ENCODE measurements at places on chromosomes 5 and 9. TPM values are rescaled to one million over a fixed set of nuclear protein-coding genes. Genes with fewer than 3 reads are reported as not detected.

DNA sequence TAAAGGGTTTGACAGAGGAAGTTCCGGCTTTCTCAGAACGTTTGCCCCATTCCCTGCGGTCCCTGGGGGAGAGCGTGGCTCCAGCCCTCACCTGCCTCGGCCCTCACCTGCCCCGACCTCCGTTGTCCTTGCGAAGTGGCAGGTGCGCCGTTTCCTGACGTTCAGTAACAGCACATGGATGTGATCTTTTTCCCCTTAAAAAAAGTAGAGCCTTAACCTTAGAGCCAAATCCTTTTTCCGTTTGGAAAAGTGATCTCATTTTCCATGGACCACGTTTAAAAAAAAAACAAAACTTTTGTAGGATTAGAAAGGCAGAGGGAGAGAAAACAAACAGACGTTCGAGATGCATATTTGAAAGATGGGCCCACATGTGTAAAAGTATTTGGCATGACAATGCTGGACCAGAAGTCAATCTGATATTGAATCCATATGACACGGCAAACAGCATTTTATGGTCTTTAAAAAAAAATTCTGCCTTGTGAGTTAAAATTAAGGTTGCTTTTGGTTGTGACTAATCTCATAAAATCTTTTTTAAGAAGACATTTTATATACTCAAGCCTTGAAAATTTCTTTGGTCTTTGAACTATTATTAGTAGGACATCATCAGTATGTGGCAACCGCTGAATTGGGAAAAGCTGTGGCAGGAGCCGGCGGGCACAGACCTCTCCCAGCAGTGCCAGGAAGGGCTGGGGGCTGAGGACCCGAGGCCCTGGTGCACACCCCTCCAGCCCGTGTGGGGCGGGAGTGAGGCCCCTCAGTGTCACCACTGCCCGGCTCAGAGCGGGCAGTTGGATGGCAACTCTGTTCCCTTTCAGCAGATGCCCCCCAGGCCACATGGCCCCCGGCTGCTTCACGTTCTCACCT is 42.5 kb upstream of the EXOC3 start:
- no peak for DNase-seq

DNA sequence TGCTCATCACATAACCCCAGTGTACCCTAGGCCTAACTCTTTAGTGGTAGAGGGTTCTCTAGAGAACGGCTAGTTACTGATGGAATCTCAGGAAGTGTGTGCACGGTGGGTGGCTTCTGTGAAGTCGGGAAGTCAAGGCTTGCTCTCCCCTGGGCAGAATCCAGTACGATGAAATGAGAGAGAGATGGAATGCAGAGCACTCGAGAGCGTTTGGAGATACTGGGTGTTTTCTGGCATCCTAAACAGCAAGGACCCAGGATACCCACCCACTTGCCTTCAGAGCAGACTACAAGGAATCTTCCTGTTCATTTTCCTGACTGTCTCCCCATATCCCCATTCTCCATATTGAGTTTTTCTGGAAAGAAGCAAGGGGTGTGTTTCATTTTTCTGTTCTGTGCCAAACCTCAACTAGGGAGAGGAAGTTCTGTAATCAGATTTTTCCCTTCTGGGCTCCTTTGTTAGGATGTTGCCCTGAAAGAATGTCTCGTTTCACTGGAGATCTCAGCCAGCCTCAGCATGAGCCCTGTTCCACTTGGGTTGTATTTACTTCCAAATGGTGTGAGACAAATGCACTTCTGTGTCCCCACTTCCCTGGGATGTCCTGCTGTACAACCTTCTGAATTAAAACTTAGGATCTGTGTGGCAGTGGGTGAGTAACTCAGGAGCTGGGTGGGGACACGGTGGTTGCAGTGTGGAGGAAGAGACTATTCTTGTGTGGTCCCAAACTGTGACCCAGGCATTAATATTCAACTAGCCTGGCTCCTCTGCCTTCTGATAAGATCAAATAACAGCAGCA is 108.9 kb upstream of the SPRY4 start:
- DNase-seq = no peak

GRCh38 chr9:136644343-136644592 is 18.4 kb upstream of the EGFL7 start:
- DNase-seq = peak; percentile 95

DNA sequence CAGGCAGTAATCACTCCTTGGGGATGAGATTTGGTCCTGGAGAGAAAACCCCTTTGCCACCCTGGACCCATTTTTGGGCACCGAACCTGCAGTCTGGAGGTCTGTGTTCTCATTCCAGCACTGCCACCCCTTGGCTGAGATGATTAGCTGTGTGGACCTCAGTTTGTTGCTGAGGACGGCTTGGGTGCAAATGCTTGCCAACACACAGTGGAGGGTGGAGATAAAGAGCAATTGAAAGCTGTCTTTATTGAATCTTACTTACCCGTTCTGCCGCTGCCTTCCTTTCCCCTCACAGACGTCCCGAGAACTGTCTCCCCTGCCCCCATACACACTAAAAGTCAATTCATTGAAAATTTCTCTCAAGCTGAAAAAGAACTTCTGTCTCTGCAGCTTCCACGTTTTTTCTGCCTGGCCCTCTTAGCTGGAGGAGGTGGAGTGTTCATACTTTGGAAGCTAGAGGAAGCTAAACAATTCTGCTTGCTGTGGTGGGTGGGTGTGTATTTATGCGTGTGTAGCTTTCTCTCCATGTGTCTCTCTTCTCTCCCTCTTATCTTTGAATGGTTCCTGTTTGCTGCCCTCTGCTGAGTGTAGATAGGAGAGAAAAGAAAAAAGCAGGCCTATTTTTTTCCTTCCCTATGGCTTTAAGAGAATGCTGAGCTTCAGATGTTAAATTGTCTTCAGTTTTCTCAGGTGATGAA is 6.6 kb downstream of the GALNT10 start:
- DNase-seq = no peak

DNA sequence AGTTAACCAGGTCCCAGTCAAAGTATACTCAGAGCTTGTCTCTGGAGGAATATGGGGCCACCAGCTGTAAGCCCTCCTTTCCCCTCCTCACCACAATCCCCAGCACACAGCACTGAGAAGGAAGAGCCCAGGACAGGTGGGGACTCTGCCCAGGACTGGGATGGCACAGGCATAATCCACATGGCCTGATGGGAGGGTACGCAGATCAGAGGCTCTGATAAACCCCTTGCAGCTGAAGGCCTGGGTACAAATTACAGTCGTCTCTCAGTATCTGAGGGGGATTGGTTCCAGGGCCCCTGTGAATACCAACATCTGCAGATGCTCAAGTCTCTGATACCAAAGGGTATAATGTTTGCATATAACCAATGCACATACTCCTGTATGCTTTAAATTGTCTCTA is 245.8 kb downstream of the CRB2 start:
- DNase-seq = no peak

DNA sequence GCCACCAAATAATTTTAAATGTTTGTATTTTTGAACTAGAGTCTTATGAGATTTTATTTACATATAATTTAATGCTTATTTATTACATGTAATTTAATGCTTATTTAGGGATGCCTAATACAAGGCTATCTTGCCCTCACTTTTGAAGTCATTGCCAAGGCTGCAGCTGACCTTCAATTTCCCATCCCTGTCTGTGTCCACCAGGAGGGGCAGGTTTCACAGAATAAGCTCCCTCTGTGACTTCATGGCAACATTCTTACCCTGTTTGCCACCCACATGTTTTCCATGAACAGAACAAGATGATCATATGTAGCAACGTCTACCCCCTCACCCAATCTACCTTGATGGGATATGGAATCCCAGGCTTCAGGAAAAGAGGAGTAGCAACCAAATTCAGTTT is 27.0 kb downstream of the C5 start:
- no peak for DNase-seq

GRCh38 chr9:20352591-20352990 is 269.7 kb downstream of the MLLT3 start:
- DNase-seq = no peak

DNA sequence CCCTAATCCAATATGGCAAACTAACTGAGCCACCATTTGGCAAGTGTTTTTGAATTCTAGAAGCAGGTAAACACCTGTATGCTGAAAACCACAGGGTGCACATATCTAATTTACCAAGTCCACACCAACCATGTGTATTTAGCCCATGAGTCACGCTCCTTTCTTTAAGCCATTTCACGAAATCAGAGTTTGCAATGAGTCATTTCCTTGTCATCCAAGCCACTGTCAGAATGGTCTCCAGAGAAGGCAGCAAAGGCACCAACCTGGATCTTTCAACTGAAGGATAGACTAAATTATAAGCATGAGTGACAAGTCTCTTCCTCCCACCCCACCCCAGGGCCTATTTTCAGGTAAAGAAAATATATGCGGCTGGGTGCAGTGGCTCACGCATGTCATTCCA is 110.0 kb downstream of the PAX5 start:
- DNase-seq = no peak

GRCh38 chr5:78627175-78627574 is 21.4 kb downstream of the LHFPL2 start:
- no peak for DNase-seq

DNA sequence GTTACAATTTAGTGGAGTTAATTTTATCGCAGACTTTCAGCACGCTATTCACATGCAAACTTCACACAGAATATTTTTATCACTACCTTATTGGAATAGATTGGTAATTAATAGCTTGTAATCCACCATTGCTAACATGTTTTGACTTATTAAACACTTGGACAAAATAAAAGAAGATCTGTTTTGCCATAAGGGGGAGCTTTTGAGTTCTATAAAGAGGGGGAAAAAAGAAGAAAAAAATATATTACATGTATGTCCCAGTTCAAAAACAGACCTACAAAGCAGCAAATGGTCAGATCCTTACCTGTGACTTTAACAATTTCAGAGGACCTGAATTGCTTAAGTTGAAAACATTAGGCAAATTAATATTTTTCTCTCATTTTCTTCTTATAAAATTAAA is 1.2 kb upstream of the PAPPA start:
- DNase-seq = no peak

GRCh38 chr9:28650327-28650726 is 1077.0 kb upstream of the C9orf72 start:
- no peak for DNase-seq

DNA sequence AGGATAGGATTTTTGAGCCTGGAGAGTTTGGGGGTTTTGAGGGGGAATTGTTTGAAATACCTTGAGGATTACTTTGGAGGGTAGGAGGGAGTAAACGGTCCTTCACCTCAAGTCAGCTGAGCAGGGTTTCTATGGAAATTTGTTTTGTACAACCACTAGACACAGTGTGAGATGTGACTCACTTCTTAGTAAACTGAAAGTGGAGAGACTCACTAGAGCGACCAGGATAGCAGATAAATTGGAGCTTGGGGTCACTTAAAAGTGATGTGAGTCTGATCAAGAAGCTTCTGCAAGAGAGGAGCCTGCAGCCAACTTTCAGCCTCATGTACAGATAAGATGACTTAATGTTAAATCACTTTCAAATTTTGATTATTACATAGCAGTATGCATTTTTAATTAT is 1945.9 kb upstream of the NUDT12 start:
- no peak for DNase-seq

GRCh38 chr9:106704056-106704615 is 158.8 kb upstream of the ZNF462 start:
- DNase-seq = no peak

DNA sequence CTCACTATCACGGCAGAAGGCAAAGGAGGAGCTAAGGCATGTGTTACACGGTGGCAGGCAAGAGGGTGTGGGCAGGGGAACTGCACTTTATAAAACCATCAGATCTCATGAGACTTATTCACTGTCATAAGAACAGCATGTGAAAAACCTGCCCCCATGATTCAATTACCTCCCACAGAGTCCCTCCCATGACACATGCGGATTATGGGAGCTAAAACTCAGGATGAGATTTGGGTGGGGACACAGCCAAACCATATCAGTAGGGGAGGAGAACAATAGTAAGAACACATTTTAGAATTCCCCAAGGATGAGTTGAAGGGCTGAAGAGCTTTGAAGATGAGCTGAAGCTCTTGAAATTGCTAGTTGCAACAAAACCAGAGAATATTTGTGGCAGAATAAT is 287.9 kb downstream of the SMARCA2 start:
- no peak for DNase-seq

DNA sequence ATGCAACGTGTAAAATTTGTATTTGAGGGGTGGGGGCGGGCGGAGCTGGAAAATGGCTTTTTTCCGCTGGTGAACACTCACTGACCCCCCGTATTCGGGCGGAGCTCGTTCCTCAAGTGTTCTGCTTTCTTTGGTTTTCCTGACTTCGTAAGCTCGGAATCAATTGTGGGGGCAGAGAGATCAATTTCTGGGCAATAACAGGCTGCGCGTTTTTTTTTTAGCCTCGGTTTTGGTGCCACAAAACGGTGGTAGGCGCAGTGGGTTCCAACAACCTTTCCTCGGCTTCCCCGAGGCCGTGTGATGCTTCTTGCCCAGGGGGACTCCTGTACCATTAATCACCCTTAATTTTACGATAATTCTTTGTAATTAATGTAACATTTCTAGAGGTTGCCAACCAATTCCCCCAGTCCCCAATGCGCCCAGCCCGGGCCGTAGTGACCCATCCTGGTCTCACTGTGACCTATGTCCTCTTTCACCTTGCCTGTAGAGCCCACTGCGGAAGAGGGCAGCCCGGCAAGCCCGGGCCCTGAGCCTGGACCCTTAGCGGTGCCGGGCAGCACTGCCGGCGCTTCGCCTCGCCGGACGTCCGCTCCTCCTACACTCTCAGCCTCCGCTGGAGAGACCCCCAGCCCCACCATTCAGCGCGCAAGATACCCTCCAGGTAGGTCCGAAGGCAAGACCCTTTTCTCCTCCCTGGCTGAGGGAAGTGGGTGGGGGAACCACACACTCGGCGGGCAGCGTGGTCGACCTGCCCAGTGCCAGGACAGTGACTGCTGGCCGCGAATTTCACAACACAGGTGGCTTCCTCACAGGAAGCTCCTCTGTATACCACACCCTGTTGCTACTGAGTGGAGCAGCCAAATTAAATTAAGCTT is 3.7 kb downstream of the NR4A3 start:
- no peak for DNase-seq

DNA sequence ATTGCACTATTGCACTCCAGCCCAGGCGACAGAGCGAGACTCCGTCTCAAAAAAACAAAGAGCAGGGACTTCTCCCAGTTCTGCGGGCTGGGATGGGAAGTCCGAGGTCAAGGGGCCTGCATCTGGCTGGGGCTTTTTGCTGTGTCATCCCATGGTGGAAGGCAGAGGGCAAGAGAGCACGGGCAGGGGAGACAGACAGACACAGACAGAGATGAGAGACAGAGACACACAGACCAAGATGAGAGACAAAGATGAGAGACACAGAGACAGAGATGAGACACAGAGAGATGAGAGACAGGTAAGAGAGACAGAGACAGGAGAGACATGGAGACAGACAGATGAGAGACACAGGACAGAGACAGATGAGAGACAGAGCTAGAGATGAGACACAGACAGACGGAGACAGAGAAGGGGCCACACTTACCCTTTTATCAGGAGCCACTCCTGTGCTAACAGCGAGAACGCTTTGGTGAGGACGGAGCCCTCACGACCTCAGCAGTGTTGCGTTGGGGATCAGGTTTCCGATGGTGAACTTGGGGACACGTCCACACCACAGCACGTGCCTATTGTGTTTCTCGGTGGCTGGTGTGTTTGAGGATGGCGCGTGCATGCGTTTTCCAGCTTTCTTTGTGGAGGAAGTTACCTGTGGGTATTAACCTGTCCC is 8.9 kb upstream of the TOR4A start:
- DNase-seq = no peak

Gene BTNL3
- not detected for total RNA-seq

Gene HTR1A
- 1.8 TPM for total RNA-seq

Gene TXNDC8
- not detected for total RNA-seq

Gene PCDHGA8
- 4.7 TPM for total RNA-seq

Gene TTC16
- total RNA-seq = 0.40 TPM

Gene ZNF483
- total RNA-seq = 26.2 TPM

Gene SPINK4
- total RNA-seq = not detected

Gene TNFSF15
- total RNA-seq = 4.3 TPM

Gene TAF11L10
- not detected for total RNA-seq

Gene SLC6A18
- total RNA-seq = not detected

Gene MEIKIN
- not detected for total RNA-seq

Gene NRARP
- 1.8 TPM for total RNA-seq

Gene SLC6A3
- 0.54 TPM for total RNA-seq

Gene SMIM33
- total RNA-seq = not detected
